ENCODE measurements at places on chromosomes 3 and 15. TPM values are rescaled to one million over a fixed set of nuclear protein-coding genes. Genes with fewer than 3 reads are reported as not detected.

The GOLGA8J gene
- total RNA-seq = not detected

The C2CD4B gene
- 0.26 TPM for total RNA-seq

The NAA80 gene
- total RNA-seq = 1.3 TPM

The GRAMD2A gene
- total RNA-seq = 5.5 TPM

The SYNPR gene
- not detected for total RNA-seq

The THAP10 gene
- 0.79 TPM for total RNA-seq

The CELSR3 gene
- total RNA-seq = 1.1 TPM

The SERINC4 gene
- total RNA-seq = 0.13 TPM

The ERC2 gene
- 0.13 TPM for total RNA-seq

The SAMMSON gene
- not detected for total RNA-seq

The GREM1 gene
- 3.7 TPM for total RNA-seq

The CASR gene
- not detected for total RNA-seq

The ONECUT1 gene
- total RNA-seq = not detected

GRCh38 chr3:146226881-146227280 lies 24.0 kb downstream of the PLSCR4 start:
- DNase-seq = no peak

DNA sequence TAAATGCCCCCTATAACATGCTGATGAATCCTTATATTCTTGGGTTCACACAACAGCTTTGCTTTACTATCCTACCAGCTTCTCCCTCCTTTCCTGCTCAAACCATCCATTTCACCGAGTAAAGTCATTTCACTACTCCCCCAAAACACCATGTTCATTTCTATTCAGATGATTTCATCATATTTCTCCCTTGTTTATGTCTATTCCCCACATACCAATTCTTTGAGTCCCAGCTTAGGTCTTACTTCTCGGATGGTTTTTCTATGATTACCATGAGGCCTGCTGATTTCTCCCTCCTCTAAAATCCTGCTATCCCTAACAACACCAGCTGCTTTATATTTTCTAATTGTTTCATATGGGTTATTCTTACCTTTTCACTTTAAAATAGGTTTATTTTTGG lies 231.4 kb downstream of the TIGIT start:
- no peak for DNase-seq

- DNase-seq = no peak
Observed at GRCh38 chr3:24462737-24463136, 31.9 kb downstream of the THRB start.

- DNase-seq = peak; percentile 59
Observed at GRCh38 chr3:146491303-146491702, 21.9 kb upstream of the PLSCR2 start.

- DNase-seq = no peak
Observed at GRCh38 chr15:88775776-88776175, 27.5 kb upstream of the ACAN start.

- DNase-seq = no peak
Observed at GRCh38 chr15:92170897-92171296, 222.8 kb upstream of the ST8SIA2 start.

DNA sequence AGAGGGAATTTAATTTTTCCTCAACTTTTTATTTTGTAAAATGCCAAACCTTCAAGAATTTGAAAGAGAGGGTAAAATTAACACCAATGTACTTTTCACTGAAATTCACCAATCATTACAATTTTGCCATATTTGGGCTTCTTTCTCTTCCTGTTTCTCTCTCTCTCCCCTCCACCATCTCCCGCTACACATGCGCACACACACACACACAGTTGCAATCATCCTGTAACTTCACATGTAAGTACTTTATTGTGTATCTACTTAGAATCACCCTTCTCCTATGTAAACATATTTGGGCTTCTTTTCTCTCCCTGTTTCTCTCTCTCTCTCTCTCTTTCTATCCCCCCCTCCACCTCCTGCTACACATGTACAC lies 7.4 kb downstream of the ARL14 start:
- no peak for DNase-seq

DNA sequence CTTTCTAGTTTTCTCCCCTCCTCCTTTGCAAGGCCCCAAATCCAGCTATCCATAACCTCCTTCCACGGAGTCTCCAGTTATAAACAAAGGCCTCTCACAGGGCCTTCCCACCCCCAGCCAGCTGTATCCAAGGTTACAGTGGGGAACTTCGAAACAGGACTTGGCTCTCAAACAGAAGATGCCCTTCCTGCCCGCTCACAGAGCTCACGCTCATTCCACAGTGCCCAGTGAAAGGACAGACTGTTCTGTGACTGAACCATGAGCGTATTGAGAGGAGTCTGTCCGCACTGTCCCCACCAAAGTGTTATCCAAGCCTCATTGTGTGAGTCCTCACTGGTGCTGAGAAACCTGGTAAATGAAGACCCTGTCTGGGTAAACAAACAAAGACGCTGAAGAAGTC lies 35.4 kb downstream of the ARHGAP31 start:
- DNase-seq = no peak

GRCh38 chr3:169965562-169966427 lies 812 bp upstream of the SEC62 start:
- no peak for DNase-seq

GRCh38 chr15:82966671-82967071 lies 14.2 kb upstream of the HOMER2 start:
- DNase-seq = no peak

DNA sequence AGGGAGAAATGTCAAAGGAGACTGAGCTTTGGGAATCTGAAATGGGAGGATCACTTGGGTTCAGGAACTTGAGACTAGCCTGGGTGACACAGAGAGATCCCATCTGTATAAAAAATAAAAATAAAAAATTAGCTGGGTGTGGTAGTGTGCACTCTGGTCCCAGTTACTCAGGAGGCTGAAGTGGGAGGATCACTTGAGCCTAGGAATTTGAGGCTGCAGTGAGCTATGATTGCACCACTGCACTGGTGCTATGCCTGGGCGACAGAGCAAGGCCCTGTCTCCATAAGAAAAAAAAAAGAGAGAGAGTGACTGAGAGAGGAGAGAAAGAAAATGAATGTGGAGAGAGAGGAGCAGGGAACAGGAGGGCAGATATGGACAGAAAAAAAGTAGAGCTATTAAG lies 72.8 kb downstream of the SENP2 start:
- DNase-seq = no peak

- no peak for DNase-seq
Observed at GRCh38 chr3:190619761-190620160, 105.9 kb downstream of the IL1RAP start.

- no peak for DNase-seq
Observed at GRCh38 chr15:89649716-89650115, 5.6 kb downstream of the KIF7 start.

DNA sequence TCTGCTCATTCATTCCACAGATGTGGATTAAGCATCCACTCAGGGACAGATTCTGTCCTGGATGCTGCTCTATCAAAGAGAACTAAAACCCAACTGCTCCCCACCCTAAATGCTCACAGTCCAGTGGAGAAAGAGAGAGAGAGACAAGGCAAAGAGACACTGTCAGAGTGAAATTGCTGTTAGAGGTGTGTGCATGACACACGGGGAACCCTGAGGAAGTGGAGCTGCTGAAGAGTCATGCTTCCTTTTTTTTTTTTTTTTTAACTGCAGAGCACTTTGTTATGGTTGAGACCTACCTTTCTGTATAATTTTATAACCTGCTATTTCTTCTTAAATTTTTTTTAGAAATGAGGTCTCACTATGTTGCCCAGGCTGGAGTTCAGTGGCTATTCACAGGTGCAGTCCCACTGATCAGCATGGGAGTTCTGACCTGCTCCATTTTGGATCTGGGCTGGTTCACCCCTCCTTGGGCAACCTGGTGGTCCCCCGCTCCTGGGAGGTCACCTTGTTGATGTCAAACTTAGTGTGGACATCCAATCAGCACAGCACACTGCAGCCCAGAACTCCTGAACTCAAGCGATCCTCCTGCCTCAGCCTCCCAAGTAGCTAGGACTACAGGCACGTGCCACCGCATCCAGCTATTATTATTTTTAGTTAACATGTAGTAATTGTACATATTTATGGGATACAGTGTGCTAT lies 18.2 kb upstream of the PSTPIP1 start:
- DNase-seq = no peak

GRCh38 chr3:29565236-29565635 lies 284.4 kb downstream of the RBMS3 start:
- DNase-seq = no peak

- DNase-seq = no peak
Observed at GRCh38 chr3:143280984-143281383, 161.4 kb downstream of the CHST2 start.

DNA sequence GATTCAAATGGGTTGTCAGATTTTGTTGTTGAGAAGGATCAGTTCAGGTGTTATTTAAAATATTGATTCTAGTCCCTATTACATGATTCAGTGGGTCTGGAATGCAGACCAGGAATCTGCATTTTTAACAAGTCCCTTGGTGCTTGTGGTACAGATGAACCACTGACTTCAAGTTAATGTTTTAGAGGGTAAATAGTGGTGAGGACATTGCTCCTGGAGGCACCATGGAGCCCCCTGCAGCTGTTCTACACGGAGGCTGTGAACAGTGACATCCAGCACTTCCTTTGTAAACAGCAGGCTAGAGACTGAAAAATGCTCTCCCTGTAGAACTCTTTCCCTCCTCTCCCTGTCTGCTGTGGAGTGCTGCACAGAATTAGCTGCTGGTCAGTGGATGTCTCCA lies 4.8 kb upstream of the FSIP1 start:
- DNase-seq = no peak

GRCh38 chr3:191290311-191291025 lies 38.7 kb upstream of the CCDC50 start:
- no peak for DNase-seq

DNA sequence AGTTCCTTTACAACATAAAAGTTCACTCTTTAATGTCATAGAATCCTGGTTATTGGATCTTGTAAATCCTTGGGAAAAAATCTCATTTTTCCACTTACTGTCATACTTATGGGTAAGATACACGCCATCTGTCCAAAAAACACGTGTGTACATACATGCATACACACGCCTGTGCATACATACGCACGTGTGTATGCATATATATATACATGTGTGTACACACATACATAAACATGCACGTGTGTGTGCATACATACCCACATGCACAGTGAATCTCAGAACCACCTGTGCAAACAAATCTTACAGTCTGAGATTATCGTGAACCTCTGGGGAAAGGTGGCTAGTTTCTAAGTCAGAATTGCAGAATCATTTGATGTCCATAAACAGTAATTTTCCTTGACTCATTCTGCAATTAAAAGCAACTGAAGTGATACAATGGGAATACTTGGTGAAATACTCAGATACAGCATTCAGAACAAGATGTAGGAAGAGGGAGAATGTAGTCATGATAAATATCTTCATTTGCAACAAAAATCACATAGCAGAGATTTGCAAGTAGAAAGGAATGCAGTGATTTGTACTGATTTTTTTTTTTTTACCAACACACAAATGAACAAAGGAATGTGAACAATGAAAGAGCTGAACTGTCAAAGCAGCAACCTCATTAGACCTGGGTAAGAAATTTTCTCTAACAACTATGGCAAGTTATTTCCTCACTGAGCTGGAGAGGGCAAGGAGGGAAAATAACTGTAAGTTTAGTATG lies 160.6 kb upstream of the POU1F1 start:
- peak; percentile 57 for DNase-seq

DNA sequence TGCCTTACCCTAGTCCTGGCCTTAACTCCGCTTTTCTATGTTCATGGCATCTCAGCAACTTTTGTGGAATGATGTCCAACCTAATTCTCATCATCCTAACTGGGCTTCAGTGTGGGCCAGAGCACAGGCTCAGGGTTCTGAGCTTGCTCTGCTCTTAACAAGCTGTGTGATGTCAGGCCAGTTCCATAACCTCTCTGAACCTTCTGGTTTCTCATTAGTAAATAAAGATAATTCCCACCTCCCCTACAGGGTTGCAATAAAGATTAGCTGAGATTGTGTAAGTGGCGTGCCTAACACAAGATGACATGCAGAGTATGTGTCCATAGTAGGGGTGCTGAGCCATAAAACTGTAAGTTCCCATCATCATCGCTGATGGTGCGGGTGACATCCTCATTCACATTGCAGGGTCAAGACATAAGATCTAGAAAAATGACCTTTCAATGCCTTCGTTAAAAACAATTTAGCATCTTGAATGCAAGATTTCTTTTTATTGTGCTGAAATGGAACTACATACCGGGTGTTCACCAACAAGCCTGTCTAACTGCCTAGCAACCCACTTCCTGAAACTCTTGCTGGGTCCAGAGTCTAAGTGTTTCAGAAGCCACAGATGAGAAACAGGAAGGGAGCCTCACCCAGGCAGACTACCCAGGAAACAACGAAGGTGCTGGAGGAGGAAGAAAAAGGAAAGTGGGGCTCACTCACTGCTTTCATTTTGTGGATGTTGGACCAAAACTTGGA lies 36.2 kb downstream of the CDCP1 start:
- no peak for DNase-seq

DNA sequence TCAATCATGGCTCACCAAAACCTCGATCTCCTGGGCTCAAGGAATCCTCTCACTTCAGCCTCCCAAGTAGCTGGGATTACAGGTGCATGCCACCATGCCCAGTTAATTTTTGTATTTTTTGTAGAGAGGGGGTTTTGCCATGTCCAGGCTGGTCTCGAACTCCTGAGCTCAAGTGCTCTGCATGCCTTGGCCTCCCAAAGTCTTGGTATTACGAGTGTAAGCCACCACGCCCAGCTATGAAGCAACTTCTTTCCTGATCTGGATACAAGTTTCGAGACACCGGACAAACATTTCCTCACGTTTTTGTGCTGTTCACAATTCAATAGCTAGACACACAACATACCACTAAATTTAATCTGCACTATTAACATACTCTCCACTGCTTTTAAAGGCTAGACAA lies 3.4 kb upstream of the SYNM start:
- DNase-seq = no peak

DNA sequence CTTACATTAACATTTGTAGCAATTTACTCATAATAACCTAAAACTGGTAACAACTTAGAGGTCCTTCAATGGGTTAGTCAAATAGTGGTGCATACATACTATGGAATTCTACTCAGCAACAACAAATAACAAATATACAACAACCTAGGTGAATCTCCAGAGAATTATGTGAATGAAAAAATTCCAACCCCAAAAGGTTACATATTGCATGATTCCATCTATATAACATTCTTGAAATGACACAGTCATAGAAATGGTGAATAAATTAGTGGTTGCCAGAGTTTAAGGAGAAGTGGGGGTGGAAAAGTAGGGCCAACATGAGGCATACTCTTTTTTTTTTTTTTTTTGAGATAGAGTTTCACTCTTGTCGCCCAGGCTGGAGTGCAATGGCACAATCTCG lies 12.7 kb upstream of the SNTN start:
- no peak for DNase-seq

GRCh38 chr15:42367041-42367440 lies 7.7 kb downstream of the CAPN3 start:
- no peak for DNase-seq

Measured in bronchial epithelial cell (primary cell).